NCI-H2171 (cell line): ENCODE measurements at places on chromosomes 5 and 9.

GRCh38 chr5:149128023-149128875 lies 13.0 kb upstream of the ABLIM3 start:
- no peak for DNase-seq

- DNase-seq, result no peak
Observed at GRCh38 chr5:62206150-62206829, 99.7 kb upstream of the KIF2A start.

GRCh38 chr9:5580650-5581049 lies 48.3 kb upstream of the RIC1 start:
- no peak for DNase-seq

GRCh38 chr9:91426123-91426745 lies 2.6 kb upstream of the NFIL3 start:
- DNase-seq, result no peak

DNA sequence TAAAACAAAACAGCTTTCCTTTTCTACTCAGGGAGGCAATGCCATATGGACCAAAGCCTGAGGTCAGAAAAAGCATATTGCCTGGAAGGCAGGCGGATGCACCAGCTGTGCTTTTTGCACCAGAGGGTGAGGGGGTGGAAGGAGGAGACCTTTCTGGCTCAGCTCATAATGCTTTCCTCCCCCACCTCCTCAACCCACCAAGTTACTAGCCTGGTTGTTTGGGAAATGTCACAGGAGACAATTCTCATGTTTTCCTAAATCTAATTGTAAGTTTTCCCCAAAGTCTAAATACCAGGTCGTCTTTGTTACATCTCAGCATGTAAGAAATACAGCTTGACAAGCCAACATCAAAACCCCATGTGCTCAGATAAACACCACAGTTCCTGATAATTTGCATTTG lies 72.6 kb upstream of the DMRTA1 start:
- no peak for DNase-seq

DNA sequence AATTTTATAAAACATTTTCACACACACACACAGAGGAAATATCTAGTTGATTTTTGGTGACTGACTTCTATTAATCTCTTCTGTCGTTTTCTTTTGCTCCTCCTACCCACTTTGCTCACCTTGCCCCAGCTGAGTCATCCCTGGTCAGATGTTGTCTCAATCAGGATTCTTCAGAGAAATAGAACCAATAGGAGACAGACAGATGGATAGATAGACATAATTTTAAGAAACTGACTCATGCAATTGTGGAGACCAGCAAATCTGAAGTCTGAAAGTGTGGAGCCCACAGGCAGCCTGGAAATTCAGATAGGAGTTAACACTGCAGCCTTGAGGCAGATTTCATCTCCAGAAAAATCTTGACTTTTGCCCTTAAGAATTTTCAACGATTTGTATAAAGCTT lies 37.0 kb upstream of the PIK3R1 start:
- DNase-seq, result no peak

GRCh38 chr5:175444905-175445456 lies 999 bp upstream of the DRD1 start:
- no peak for DNase-seq

- no peak for DNase-seq
Observed at GRCh38 chr5:178590924-178591423, 781 bp upstream of the COL23A1 start.

- no peak for DNase-seq
Observed at GRCh38 chr9:115004545-115004944, 74.2 kb upstream of the TNFSF8 start.

GRCh38 chr5:173334808-173335207 lies 6.6 kb upstream of the STC2 start:
- no peak for DNase-seq

- DNase-seq, result peak; percentile 21
Observed at GRCh38 chr9:107422189-107423185, 67.1 kb downstream of the KLF4 start.

DNA sequence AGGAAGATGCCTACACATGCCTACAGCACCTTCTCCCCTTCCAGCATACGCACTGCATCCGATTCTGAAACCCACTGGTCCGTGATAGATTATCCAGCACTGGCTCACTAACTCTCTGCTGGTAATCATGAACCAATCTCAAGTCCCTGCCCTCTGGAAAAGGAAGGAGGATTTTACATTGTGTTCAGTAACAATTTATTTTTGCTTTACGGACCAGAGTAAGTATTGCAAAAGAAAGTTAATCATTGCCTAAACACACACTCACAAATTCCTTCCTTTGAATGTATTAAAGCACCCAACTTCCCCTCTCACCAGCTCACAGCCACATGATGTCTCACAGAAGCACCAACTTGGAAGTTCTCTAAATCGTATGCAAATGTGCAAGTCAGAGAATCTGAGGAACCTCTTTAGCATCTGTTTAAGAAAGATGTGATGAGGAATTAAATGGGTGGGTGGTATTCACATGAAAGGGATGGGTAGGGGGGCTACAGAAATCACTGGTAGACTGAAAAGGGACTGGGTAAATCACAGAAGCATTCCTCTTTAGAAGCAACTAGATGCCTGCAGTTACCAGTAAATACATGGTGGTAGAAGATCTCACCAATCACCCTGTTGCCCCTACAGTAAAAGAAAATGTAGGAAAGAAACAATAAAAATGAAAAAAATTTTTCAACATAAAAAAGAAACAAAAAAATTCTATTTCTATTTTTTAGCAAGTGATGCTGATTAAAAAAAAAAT lies 8.4 kb downstream of the GNAQ start:
- no peak for DNase-seq
